Panc1 (cell line): ENCODE measurements at places on chromosomes 13 and 19.

DNA sequence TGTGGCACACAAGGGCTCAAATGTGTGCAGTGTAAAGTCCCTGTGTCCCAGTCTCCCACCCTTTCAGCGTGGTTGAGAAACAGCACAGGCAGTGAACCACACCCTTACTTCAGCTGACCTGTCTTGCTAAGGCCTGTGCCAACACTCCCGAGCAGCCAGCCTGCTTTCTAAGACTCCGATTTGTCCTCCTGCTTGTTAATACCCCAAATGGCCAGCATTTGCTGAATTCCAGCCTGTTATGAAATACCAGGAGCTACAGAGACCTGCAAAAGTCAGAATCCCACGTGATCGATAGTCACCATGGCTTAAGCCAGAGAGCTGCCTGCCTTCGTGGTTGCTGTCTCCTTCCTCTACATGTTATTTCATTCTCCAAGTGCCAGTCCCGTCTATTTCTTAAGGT lies 200.5 kb downstream of the FGF9 start:
- no peak for DNase-seq

DNA sequence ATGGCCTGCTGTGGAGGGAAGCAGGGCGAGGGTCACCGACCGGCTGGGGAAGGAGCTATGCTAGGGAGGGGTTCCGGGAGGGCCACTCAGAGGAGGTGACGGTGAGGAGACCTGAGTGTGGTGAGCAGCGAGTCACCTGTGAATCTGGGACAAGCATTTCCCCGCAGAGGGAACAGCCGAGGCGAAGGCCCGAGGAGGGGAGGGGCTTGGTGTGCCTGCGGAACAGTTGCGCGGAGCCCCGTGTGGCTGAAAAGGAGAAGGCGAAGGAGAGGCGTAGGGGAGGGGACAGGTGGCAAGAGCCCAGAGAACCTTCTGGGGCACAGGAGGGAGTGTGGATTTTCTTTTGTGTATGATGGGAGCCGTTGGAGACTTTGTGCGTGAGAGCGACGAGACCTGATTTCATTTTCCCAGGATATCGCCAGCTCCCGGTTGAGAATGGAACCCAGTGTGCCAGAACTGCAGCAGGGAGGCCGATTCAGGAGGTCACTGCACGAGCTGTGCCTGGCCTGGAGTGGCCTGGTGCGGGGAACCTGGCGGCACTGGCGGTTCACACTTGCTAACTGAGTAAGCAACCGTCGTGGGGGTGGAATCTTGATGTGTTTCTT lies 117.7 kb upstream of the ZNF507 start:
- DNase-seq: no peak

GRCh38 chr13:111304041-111304544 lies 16.3 kb upstream of the TEX29 start:
- no peak for DNase-seq

GRCh38 chr19:5628919-5629481 lies 6.1 kb downstream of the SAFB start:
- no peak for DNase-seq
